ENCODE measurements at places on chromosomes 1 and 21.

DNA sequence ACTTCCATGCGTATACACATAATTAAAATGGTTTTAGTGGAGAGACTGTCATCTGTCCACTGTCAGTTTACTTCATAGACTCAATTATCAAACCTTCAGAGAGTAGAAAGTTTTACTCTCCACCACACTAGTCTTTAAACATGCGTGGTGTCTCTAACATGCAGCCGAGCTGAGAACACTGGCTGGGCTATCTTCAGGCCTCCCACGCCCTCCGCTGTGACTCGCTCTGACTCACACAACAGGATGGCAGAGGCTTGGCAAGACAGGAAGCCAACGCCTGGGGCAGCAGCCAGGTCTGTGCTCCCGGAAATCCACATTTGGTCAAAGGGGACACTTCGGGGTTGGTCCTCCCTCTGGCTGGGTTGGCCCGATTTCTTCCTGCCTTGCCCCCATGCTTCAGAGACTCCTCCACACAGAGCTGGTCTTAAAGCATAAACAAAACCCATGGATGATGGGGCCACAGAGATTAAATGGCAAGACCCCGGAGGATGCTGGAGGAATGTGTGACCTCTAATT lies 22.7 kb upstream of the IFNGR2 start:
- peak; percentile 76 for DNase-seq

GRCh38 chr1:2228694-2229036 lies 546 bp downstream of the SKI start:
- DNase-seq, result no peak

- no peak for DNase-seq
These were observed 315.4 kb downstream of the MATN1 start for GRCh38 chr1:30407865-30408580.

DNA sequence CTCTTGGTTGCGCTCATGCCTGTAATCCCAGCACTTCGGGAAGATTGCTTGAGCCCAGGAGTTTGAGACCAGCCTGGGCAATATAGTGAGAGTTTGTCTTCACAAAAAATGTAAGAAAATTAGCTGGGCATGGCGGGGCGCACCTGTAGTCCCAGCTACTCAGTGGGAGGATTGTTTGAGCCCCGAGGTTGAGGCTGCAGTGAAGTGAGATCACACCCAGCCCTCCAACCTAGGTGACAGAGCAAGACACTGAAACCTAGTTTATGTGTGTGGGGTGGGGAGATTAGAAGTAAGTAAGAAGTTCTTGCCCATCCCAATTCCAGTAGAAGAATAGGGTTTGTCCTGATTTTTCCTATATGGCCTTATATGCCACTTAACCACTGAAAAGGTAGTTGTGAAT lies 2.0 kb downstream of the RPL5 start:
- DNase-seq, result no peak

DNA sequence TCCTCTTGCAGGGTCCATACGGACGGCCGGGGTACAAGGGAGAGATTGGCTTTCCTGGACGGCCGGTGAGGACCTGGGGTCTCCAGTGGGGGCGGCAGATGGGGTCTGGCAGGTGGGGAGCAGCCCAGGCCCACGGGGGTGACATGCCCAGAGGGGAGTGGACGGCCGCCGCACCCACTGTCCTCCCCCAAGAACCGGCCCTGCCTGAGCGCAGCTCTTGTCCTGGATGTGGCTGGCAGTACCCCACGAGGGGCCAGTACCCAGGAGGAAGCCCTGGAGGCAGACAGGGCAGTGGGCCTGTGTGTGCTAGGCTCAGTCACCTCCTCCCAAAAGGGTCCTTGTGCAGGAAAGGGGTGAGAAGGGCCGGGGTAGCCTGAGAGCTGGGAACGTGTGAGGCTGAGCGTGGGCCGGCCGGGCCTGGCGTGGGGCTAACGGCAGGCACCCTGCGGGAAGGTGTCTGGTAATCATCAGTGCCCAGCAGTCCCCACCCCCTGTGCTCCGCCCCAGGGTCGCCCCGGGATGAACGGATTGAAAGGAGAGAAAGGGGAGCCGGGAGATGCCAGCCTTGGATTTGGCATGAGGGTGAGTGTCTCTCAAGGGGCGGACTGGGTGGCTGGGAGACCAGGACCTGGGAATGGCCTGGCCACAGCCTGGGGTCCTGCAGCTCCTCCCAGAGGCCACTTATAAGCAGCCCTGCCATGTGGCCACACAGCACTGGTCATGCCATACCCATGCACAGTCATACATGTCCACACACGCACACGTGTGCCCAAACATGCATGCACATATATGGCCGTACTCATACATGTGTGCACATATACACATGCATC lies 47.2 kb downstream of the SLC19A1 start:
- DNase-seq, result no peak

GRCh38 chr1:152110365-152110859 lies 4.8 kb downstream of the TCHH start:
- peak; percentile 24 for DNase-seq

DNA sequence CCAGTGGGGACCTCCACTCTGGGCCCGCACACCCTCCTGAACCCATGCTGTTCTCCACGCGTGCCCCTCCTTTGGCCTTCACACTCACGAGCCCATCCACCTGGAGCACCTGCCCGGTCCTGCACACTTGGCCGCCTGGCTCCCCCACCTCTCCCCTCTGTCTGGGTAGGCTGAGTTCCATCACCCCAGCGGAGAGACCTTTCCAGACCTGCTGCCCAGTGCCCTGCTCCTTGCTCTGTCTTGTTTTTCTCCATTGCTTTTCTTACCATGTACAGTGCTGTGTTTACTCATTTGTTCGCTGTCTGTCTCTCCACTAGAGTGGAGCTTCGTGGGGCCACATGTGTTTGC lies 351.0 kb upstream of the VAMP3 start:
- no peak for DNase-seq

- DNase-seq, result no peak
These were observed 23.4 kb downstream of the CNIH3 start for GRCh38 chr1:224639426-224639975.

- DNase-seq, result no peak
These were observed 1.4 kb downstream of the PBXIP1 start for GRCh38 chr1:154954541-154954940.

DNA sequence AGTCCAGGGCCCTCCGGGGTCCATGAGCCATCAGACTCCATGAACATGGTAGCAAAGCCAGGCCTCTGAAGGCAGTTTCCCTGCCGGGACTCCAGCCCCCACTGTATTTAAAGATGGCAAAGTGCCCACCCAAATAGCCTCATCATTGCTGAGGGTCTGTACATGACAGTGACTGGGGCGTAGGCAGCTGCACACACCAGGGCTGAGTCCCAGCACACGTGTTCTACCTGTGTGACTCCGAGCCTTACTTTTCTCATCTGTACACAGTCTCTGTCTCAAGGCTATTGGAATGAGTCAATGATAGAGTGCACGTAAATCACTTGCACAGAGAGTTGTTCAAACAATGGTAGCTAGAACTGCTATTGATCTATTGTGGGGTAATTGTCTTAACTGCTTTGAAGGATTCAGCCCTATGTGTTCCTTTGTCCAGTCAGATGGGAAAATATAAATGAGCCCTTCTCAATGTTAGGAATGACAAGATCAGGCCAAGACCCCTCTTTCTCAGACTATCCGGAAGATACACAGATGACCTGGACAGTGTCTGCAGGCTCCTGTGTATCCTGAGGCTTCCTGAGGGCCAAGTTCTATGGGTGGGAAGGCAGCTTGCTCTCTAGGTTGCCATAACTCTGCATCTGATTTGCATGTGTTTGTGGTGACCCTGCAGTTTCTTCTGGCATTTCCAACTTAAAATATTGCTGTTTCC lies 48.9 kb downstream of the RASSF5 start:
- no peak for DNase-seq

DNA sequence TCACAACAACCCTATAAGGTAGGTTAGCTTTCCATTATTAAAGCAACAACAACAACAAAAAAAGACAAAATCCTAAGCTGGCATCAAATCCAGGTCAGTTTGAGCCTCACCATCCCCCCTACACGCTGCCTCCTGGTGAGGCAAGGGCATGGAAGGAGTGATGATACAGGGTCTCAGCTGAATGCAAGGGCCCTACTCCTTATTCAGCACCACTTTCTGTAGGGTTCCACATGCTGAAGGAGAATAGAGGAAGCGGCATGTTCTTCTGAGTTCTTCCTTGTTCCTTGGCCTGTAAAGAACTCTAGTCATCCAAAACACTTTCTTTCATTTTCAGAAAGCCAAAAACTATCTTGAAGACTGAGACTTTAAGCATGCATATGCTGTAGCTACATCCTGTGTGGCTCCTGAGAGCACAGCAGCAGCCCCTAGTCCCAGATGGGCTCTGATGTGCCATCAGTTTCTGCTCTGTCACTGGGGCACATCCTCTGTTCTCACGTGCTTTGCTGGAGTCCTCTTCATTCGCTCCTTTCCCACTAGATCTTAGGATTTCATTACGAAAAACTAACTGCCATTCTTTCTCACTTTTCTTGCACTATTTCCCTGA lies 6.2 kb downstream of the ILDR2 start:
- no peak for DNase-seq

Data from fibroblast of skin of left quadriceps (primary cell).